ENCODE measurements at places on chromosomes 16 and 17.

DNA sequence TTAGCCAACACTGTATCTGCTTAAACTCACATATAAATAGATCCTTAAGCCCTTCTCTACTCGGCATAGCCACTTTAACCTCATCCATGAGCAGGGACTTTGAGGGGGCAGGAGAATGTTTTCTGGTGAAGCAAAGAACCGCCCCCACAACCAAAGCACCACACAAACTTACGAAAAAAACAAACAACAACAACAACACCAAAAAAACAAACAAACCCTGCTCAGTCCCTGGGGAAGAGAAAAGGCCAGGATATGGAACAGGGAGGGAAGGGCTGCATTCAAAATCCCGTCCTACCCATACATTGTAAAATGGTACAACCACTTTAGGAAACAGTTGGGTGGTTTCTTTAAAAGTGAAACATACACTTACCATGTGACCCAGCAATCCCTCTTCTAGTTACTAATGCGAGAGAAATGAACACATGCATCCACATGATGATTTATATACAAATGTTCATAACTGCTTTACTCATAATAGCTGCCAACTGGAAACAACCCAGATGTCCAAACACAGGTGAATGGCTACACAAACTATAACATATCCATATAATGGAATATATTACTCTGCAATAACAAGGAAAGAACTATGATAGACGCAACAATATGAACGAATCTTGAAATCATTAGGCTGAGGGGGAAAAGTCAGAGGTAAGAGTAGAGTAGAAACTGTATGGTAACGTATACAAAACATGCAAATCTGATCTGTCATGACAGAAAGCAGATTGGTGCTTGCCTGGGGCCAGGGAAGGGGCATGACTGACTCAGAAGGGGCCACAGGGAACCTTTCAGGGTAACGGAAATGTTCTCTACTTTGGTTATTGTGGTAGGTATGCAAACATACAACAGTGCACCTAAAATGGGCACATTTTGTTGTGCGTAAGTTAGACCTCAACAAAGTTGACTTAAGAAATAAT lies 37.7 kb upstream of the TOB1 start:
- no peak for DNase-seq

DNA sequence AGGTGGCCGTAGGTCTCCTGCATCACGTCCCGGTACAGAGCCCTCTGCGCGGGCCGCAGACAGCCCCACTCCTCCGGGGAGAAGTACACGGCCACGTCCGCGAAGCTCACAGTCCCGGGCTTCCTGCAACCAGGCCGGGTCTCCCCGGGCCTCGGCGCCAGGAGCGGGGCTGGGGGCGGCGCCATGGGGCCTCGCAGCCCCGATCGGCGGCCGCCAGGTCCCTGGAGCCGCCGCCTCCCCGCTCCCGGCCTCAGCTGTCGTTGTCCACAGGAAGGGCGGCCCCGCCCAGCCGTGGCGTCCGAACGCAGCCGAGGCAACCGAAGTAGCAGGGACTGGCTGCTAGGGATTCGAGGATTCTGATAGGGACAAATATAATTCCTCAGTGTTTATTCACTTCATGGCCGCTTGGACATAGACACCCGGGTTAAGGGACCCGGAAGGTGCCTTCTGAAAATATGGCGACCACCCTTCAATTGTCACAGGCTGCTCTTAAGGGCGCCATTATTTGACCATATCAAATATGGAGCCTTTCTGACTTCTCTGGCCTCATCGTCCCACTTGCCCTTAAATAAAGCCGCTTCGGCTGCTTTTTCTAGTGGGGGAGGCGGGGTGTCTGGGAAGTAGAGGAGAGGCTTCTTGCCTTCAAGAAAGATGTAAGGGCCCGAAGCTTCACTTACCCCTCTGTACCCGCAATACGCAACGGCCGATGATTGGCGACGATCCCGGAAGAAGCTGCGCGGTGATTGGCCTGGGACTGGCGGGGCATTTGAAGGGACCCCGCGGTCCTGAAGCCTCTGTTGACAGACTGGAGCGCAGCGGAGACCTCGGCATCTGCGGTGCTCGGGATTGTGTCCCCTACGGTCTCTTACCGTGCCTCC lies at the start of gene ZNF688:
Gene ZNF688, minus strand, starts transcription at position 270 of the 878 bp plus-strand sequence. Its CDS starts 85 bp downstream, at position 185.
- DNase-seq = peak; percentile 92

DNA sequence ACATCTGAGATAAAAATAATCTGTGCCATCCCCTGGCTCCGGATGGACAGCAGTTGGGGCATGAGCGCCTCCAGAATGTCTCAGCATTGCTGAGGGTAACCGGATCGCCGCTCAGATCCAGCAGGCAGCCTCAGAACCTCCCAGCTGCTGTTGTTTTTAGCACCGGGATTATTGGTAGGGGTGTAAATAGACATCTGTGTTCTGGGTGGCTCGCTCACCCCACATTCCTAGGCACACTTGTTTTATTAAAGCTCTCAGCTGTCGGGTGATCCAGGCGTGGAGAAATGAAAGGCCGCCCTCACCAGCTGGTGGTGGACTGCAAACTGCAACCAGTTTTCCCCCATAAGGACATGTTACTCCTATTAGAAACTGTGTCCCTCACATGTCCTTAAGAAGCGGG lies 32.1 kb downstream of the MYH3 start:
- no peak for DNase-seq

- DNase-seq = no peak
Observed at GRCh38 chr16:2779978-2780898, 3.2 kb upstream of the ELOB start.

DNA sequence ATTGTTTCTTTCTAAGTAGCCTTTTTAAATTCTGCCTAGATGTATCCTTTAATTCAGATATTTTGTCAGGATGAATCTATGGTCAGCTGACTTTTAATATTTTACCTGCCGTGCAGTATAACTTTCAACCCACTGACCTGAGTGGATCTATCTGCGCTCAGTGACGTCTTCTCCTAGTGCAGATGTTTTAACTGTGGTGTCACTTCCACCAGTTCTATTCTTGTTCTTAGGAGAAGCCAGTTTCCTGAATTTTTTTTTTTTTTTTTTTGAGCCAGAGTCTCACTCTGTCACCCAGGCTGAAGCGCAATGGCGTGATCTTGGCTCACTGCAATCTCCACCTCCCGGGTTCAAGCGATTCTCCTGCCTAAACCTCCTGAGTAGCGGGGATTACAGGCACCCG lies 5.0 kb upstream of the TM4SF5 start:
- no peak for DNase-seq

GRCh38 chr17:20223808-20224328 lies 214.7 kb downstream of the SPECC1 start:
- no peak for DNase-seq

GRCh38 chr17:73013301-73013700 lies 79.2 kb downstream of the SLC39A11 start:
- DNase-seq = no peak

DNA sequence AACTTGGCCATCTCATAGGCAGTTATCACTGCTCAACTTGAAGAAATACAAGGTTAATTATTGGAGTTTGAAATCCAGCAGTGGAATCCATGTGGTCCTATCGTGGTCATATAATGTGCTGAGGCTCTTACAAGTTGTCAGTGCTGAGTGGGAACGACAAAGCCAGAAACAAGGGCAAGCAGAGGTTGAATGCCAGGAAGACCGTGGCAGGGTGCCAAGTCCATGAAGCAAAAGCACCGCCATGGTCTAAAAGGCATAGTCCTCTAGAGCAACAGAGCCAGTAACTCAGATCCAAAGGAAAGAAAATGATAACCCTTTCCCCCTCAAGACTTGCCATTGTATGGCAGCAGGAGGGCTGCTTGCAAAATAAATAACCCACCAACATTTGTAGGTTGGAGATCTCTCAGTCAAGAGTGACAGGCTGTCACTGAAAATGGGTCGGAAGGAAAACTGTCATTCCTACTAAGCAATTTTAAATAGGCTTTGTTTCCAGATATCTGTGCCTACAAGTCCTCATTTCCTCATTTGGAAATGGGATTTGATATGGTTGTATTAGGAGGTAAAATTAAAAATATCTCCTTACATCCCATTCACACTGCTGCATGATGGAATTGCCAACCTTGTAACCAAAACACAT lies 36.4 kb upstream of the HSBP1 start:
- DNase-seq = no peak

- DNase-seq = no peak
Observed at GRCh38 chr17:45115015-45115625, 17.2 kb downstream of the PLCD3 start.
